GM12878 (cell line): ENCODE measurements at places on chromosomes 11 and 22. TPM values are rescaled to one million over a fixed set of nuclear protein-coding genes. Genes with fewer than 3 reads are reported as not detected.

Gene ANO9
- total RNA-seq, result 37.0 and 42.3 TPM in 2 replicates

Gene OR5M3
- not detected in 2 replicates for total RNA-seq

Gene HOATZ
- not detected in 2 replicates for total RNA-seq

DNA sequence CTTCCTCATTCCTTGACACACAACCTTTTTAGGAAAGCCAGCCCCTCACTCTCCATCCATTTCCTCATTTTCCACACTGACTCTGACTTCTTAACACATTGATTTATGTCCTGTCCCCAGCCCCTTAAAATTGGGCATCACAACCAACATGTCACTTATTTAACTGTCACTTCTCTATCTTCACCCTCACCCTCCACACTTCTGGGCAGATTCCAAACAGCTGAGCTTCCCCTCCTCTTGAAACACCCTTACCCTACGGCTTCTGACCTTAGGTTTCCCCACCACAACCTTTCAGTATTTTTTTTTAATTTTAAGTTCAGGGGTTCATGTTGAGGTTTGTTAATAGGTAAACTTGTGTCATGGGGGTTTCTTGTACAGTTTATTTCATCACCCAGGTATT is 696.3 kb downstream of the DLG2 start:
- no peaks in the 10 kb centered on the region for H3K4me1 ChIP-seq
- no peak for DNase-seq
- H3K27ac ChIP-seq, result no peak overlapping the region
- H3K36me3 ChIP-seq, result no peaks in the 10 kb centered on the region
- no peaks in the 10 kb centered on the region for H3K27me3 ChIP-seq
- H3K4me3 ChIP-seq, result no peak overlapping the region

DNA sequence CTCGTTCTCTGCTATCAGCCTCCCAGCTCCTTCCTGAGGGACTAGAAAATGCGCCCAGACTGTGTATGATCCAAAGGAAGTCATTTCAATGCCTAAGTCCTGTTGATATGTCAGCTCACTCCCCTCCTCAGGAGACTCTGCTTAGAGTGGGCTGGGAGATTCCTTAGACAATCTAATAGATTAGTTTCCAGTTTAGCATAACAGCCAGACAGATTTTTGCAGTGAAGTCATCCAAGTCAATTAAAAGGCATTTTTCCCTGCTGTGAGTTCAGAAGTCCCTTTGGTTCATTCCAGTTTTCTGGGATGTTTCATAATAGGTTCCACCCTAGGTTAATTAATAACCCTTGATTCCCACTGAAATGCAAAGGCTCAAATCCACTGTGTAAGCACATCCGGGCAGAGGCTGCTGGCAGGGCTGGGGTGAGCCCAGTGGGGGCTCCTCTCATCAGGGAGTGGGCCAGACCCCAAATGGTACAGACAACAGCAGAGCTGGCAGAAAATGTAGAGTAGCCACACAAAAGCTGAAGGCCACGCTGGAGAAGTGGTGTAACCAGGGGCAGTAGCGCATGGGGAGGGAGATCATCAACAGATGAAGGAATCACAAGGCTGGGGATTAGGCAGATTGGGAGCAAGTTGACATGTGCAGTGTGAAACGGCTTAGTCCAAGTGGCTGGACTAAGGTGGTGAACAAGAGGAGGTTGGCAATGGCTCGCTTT is 90.6 kb downstream of the SYN3 start:
- H3K27ac ChIP-seq, result no peak overlapping the region
- H3K27me3 ChIP-seq, result no peaks in the 10 kb centered on the region
- H3K4me1 ChIP-seq, result no peaks in the 10 kb centered on the region
- no peak overlapping the region for H3K4me3 ChIP-seq

DNA sequence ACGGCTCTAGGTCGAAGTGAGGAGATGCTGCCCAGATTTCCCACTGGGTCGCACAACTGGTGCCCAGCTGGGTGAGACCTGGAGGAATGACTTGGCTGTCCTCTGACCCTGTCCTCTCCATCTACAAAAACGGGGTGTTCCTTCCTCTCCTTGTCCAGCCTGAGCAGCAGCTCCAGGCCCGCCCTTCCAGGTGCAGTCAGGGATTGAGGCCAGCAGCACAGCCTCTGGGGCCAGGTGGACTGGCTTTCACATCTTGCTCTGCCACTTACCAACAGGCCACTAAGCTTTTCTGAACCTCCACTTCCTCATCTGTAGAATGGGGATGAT is 91.7 kb upstream of the LMO1 start:
- H3K4me1 ChIP-seq, result peaks cover 12% of the 10 kb centered on the region
- no peak overlapping the region for H3K27ac ChIP-seq
- no peak for DNase-seq

- H3K27me3 ChIP-seq, result no peaks in the 10 kb centered on the region
- no peak for DNase-seq
- no peak overlapping the region for H3K4me3 ChIP-seq
- no peak overlapping the region for H3K27ac ChIP-seq
These were observed 11.4 kb downstream of the IGSF9B start for GRCh38 chr11:133945087-133945974.

DNA sequence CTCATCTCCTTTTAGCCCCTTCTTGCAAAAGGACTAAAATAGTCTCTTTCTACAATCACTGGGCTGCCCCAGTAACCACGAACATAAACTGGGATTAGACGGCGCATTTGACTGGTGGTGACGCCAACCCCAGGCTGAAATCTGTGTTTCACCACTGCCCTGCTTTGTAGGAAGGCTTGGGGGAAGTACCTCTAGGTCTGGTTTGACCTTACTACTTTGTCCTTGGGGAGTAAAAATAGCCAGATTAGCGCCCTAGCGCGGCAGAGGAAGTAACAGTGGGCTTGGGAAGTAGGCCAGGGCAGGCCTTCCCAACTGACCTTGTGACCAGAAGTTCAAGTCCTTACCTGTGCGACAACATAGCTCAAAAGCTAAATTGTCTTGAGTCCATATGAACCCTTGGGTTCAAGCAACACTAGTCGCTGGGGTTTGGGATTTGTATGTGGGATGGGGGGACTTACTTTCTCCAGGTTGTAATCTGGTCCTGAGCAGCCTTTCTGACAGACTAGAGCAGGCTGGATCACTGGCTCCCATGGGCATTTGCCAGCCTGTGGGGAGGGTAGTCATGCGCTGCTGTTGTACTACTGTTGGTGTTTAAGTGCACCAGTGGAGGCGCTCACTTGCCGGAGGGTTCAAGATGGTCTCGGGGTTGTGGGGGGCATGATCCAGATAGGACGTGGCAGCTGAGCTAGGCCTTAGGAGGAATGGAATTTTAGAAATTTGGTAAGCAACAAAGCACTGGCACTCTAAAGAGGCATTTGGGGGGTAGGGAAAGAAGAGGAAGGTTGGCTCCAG is 953 bp upstream of the PACS1 start:
- peak overlapping the region; percentile 83 for H3K27ac ChIP-seq
- no peak for DNase-seq
- H3K36me3 ChIP-seq, result peaks cover 16% of the 10 kb centered on the region
- peaks cover 23% of the 10 kb centered on the region for H3K4me1 ChIP-seq

- peaks cover 2% of the 10 kb centered on the region for H3K36me3 ChIP-seq
- no peak for DNase-seq
- H3K4me3 ChIP-seq, result no peak overlapping the region
- peaks cover 15% of the 10 kb centered on the region for H3K4me1 ChIP-seq
These were observed 6.2 kb downstream of the SMTNL1 start for GRCh38 chr11:57543593-57543992.

DNA sequence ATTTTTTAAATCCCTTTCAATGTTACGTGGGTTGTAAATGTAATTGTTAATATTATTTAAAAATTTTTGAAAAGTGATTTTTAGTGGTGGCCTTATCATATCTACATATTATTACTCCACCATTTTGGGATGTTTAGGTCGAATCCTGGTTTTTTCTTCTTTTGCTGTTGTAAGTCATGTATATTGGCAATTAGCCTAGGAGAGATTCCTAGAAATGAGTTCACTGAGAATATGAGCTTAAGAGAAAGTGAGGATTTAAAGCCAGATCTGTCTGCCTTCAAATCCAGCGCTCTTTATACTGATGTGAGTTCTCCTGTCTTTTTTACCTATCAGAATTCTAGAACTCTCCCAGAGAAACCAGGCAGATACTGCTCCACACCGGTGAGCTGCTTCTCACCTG is 56.1 kb downstream of the PTPRJ start:
- no peak overlapping the region for H3K4me3 ChIP-seq
- no peak overlapping the region for H3K27ac ChIP-seq
- H3K4me1 ChIP-seq, result peaks cover 43% of the 10 kb centered on the region
- H3K36me3 ChIP-seq, result no peaks in the 10 kb centered on the region
- H3K27me3 ChIP-seq, result no peaks in the 10 kb centered on the region

- no peak overlapping the region for H3K4me3 ChIP-seq
- no peak overlapping the region for H3K27ac ChIP-seq
- H3K36me3 ChIP-seq, result no peaks in the 10 kb centered on the region
These were observed 52.2 kb downstream of the FEZ1 start for GRCh38 chr11:125443767-125444311.

DNA sequence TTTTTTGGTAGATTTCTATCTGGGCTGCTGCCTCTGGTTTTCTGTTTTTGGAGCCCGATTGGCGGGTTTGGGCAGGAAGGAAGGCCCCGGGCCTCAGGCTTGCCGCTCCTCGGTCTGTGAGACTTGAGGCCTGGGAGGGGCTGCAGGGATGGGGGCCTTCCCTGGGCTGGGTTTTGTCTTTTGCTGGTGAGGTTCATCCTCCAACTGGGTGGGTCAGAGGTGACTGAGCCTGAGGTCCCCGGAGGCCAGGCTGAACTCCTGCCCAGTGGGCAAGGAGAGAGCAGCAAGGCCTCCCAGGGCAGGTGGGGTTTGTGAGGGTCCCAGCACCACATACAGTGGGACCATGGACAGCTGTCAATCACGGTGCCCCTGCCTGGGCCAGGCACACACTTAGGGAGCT is 15.0 kb downstream of the MPPED1 start:
- no peak overlapping the region for H3K4me3 ChIP-seq
- H3K4me1 ChIP-seq, result no peaks in the 10 kb centered on the region
- DNase-seq, result no peak
- H3K27ac ChIP-seq, result no peak overlapping the region
- no peaks in the 10 kb centered on the region for H3K36me3 ChIP-seq
- no peaks in the 10 kb centered on the region; the same call in 1 of the 2 replicates for H3K27me3 ChIP-seq

GRCh38 chr22:39296981-39297489 is 22.4 kb downstream of the RPL3 start:
- H3K27ac ChIP-seq, result no peak overlapping the region
- peaks cover 21% of the 10 kb centered on the region for H3K4me1 ChIP-seq
- no peak overlapping the region for H3K4me3 ChIP-seq
- H3K27me3 ChIP-seq, result no peaks in the 10 kb centered on the region
- DNase-seq, result no peak
- H3K36me3 ChIP-seq, result no peaks in the 10 kb centered on the region

- no peaks in the 10 kb centered on the region for H3K4me1 ChIP-seq
- no peaks in the 10 kb centered on the region for H3K27me3 ChIP-seq
- H3K4me3 ChIP-seq, result no peak overlapping the region
- DNase-seq, result no peak
These were observed 91.1 kb downstream of the PICALM start for GRCh38 chr11:85977751-85978160.
